Body of pancreas (tissue), 4 donors: ENCODE measurements at places on chromosomes 4 and X.
A peak's percentile ranks its signal among the peaks of the same experiment; 100 is the strongest.

- DNase-seq, result peak; percentile 34
Measured at GRCh38 chrX:70262952-70263567, 3.1 kb upstream of the P2RY4 start.

- DNase-seq, result no peak
Measured at GRCh38 chr4:54230484-54231418, 1.7 kb downstream of the PDGFRA start.

DNA sequence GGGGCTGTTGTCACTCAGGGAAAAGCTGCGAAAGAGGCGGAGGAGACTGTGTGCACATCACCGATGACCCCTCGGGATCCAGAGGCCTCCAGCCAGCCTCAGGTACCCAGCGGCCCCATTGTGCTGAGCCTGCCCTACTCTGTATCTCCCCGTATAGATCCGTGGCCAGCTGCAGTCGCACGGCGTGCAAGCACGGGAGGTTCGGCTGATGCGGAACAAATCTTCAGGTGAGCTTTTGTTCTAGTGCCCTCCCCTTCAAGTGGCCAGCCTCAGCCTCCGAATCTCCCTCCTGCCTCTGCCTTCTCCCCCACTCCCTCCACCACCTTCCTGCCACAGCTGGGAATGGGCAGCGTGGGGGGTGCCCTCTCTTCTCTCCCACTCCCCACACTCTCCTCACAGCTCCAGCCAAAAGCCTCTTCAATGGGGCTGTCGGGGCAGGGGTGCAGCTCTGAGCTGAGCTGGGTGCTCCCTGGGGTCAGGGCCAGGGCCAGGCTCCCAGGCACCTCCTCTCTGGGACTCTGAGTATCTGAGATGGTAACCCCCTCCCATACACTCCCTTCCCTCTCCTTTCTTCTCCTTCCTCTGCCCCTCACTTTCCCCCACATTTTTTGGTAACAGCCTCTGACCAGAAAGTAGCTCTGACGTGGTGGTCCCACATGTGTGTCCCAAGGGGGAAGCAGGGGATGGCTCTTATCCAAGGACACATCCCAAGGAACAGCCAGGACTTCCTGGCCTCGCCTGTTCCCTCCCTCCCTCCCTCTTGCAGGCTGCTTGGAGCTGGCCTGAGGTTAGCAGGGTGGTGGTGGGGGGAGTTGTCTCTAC is 20.4 kb upstream of the UBA1 start:
- no peak for DNase-seq

DNA sequence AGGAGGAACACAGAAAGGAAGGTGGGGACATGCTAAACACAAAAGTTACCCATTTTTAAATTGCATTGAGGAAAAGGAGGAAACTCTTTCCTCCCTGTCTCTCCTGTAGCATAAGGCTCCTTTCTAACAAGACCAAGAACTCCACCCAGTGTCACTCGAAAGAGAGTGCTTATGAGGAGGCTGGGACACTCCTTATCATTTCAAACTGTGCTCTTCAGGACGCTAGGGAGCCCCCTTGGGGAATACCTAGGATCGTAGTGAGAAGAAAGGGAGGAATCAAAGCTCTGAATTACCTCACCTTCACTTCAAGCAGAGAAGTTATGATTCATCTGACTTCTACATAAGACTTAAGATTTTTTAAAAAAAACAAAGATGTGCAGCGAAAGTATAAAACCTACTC is 65.5 kb downstream of the F9 start:
- DNase-seq, result no peak

GRCh38 chrX:73847100-73847499 is 284.1 kb downstream of the CHIC1 start:
- DNase-seq, result no peak

DNA sequence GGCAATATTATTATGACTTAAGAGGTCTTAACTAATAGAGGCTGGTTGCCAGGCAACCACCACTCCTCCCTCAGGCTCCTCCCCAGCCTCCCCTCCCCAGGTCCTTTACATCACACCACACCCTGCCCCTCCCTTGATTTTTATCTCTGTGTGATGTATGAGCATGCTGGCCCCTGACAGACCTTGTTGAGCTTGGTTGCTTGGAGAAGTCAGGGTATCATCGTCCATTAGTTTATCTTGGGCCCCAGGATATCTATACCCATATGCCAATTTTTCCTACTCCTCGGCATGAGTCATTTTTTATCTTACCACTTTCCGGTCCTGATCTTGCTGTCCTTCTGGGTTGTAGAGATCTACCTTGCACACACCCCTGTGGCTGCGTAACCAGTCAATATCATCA is 2.5 kb downstream of the AKAP4 start:
- no peak for DNase-seq

DNA sequence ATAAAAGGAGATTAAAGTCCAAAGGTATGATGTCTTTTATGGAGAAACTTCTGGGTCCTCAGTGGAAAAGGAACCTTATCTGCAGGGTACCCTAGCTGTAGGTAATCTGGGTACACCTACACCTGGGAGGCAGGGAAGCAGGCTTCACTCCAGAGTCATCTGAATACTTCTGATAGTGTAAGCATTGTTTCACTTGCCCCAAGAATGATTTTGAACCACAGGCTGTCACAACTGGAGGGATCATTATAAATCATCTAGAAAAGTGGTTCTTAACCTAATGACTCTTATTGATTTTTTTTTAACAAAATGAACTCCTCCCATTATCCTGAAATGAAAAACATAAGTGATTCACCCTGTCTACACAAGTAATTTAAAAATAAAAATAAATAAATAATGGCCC is 44.0 kb upstream of the STK26 start:
- no peak for DNase-seq

GRCh38 chr4:35820003-35820402 is 424.3 kb downstream of the ARAP2 start:
- DNase-seq, result no peak

DNA sequence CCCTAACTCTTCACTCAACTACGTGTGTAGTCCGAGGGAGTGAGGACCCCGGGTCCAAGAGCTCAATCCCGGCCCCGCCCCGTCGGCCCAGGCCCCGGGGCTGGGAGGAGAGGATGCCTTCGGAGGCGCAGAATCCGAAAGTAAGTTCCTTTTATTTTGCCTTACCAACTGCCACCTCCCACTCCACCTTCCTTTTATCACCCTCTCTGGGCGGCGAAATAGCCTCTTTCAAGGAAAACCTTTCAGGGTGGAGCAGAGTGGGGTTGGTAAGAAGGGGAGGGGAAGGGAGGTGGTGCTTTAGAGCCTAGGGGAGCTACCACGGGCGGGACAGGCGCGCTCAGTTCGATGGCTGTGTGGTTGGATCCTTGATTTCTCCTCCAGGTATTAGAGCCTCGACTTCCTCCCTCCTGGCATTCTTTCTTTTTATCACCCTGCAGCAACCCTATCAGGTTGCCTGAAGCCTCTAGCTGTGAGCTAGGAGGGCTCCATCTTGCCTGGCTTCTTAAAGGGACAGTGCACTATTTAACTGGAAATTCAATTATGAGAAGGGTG is 191.2 kb downstream of the RRAGB start:
- no peak for DNase-seq

DNA sequence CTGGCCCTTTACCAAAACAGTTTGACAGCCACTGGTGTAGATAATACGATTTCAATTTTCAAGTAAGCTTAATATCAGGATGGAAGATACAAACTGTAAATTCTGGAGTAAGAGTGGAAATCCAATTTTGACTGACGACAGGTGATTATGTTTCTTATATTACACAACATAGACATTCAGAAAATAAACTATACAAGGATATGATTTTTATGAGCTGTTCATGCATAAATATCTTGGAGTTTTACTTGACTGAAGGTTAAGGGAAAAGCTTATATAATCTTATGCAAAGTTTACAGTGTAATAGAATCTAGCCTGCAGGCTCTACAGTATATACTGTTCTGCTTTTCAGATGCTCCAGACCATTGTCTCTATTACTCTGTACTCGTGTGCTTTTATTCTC is 1672.3 kb downstream of the ARAP2 start:
- no peak for DNase-seq

DNA sequence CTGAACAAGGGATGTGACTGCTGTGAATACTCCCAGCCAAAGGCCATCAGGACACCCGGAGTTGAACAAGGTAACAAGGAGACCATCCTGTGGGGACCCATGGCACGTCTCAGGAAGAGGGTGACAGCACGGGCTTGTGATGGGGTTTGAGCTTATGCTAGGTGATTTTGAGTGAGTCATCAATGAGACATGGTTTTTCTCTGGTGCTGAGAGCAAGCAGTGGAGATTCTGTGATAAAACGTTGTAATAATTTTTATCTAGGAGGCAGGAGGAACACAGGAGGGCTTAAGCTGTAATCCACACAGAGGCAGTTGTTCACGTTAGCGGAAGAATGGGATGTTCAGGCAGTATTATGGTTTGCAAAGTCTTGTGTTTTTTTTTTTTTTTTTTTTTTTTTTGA is 36.0 kb downstream of the TRIML1 start:
- DNase-seq, result no peak

- DNase-seq, result peak; percentile 15
Measured at GRCh38 chr4:28686618-28687017, 1826.0 kb downstream of the STIM2 start.

DNA sequence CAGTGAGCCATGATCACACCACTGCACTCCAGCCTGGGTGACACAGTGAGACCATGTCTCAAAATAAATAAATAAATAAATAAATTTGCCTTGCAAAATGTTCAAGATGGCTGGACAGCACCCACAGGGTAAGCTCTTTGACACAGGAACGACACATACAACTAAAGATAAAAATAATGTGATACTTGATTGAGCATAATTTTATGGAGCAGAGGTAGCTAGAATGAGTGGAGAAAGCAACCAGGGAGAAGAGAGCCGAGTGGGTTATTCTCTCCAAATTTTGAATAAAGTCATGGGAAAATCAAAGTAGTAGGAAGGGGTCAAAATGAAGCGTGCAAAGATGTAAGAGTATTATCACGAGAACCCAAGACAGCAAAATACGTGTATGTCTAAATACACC is 121.5 kb downstream of the IRF2 start:
- DNase-seq, result no peak

DNA sequence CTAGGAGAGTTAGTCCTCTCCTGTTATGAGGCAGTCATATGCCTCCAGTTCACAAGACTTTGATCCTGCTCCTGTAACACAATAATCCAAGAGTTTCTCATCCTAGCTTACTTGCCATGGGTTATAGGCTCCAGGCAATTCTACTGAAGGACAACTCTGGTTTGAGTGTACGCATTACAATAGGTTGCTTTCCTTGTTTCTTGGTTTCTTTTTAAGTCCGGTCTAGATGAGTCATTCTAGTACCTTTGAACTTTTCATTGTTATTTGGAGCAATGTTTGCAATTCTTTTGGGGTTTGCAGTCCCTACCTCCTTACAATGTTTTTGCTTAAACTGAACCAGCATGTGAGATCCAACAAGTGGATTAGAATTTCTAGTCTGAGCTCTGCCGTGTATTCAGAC is 109.1 kb downstream of the ANAPC4 start:
- no peak for DNase-seq

- DNase-seq, result peak; percentile 54
Measured at GRCh38 chr4:185108669-185109068, 34.4 kb upstream of the SLC25A4 start.
